A549 treated with Mapracorat at 1 μM for 4 hours (cell line): ENCODE measurements at places on chromosomes 11 and 22. TPM values are rescaled to one million over a fixed set of nuclear protein-coding genes. Genes with fewer than 3 reads are reported as not detected.

Gene ZNRF3
- total RNA-seq, result 5.0 to 8.3 TPM (median 7.1 TPM) in 5 replicates

Gene PPFIBP2
- 9.2 to 12.4 TPM (median 11.0 TPM) in 5 replicates for total RNA-seq

Gene HORMAD2
- total RNA-seq, result not detected in 5 replicates

Gene LDLRAD3
- total RNA-seq, result 26.7 to 30.2 TPM (median 29.3 TPM) in 5 replicates

Gene SERHL2
- total RNA-seq, result 0.28 to 0.56 TPM (median 0.29 TPM) in 5 replicates

Gene OR8H2
- not detected in 5 replicates for total RNA-seq

Gene PKDREJ
- not detected in 5 replicates for total RNA-seq

Gene MMP8
- total RNA-seq, result not detected in 5 replicates

Gene RIBC2
- total RNA-seq, result 2.1 to 2.4 TPM (median 2.1 TPM) in 5 replicates

Gene MSANTD2
- 5.5 to 6.3 TPM (median 5.8 TPM) in 5 replicates for total RNA-seq

Gene PDGFD
- 6.1 to 8.6 TPM (median 7.6 TPM) in 5 replicates for total RNA-seq

Gene HBG1
- total RNA-seq, result not detected in 5 replicates

Gene C11orf87
- total RNA-seq, result 0.04 TPM in 1 of 5 replicates, not detected in the others

Gene SYT13
- total RNA-seq, result 5.8 to 6.6 TPM (median 5.9 TPM) in 5 replicates

Gene CNTN5
- total RNA-seq, result not detected in 5 replicates

Gene WBP2NL
- 0.15 to 0.22 TPM in 2 of 5 replicates, not detected in the others for total RNA-seq
